ENCODE measurements at places on chromosomes 1 and 21.
A peak's percentile ranks its signal among the peaks of the same experiment; 100 is the strongest.

DNA sequence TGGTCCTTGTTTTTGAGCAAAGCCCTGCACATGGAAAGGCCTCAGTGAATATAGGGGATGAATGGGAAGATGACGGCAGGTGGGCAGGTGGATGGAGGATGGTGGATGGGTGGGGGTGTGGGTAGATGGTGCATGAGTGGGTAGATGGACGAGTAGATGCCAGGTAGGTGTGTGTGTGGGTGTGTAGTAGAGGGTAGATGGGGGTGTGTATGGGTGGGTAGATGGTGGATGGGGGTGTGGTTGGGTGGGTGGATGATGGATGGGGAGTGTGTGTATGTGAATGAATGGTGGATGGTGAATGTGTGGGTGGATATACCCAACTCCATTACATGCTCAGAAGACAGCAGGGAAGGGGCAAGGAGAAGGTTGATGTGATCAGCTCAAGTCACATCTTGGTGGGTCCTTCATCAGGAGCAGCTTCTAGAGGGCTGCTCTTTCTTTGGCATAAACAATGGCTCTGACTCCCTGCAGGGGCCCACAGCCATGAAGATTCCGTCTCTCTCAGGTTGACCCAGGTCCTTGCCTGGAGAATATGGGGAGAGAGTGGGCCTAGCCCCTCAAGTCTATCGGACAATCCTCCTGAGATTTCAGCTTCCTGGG lies 34.2 kb downstream of the GRHL3 start:
- DNase-seq, result no peak

GRCh38 chr1:231318568-231318967 lies 19.1 kb downstream of the EXOC8 start:
- no peak for DNase-seq

DNA sequence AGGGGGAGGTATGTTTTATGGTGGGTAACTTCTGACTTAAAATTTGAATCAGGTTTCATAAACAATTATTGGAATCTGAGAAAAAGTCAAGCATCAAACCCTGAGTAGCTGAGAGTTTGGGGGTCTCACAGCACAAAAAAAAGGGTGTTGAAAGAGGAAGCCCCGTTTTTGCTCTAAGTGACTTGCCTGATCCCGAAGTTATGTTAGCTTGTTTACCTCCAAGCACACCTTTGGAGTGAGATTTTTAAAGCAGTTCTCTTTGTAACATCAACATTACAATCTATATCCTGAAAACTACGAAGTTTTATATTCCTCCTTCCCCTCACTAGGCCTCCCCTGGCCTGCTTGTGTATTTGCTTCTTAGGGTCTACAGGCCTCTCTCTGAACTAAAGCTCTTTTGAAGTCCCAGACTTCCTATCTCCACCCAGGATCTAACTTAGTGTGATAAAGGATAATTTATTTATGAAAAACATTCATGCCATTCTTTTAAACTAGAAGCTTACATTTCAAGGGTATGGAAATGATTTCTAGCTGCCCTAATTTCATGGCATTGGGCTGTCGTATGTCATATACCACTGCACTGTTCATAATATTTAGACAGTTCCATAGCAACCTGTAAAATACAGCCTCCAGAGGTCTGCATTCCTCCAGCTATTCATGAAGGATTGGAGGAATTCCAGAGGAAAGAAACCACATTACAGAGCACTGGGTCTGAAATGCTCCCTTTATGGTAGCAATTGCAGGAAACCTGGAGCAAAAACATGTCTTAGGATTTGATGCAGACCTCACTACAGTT lies 36.1 kb upstream of the RGS1 start:
- DNase-seq, result peak; percentile 91

DNA sequence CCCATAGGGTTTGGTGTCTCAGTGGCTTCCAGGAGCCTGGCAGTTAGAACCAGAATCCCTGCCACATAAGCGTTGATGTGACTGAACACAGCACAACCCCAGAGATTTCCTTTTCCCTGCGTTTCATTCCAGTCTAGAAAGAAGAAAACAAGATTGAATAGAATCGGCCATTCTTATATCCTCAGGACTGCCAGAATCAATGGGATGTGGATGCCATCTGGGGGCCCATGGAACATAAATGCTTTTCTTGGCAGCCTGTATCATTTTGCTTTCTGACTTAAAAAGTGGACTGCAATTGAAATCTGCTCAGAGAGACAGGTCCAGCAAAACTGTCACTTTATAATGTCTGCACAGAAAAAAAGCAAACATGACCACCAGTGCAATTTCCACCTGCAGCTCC lies 80.3 kb downstream of the DISC1 start:
- DNase-seq, result no peak

DNA sequence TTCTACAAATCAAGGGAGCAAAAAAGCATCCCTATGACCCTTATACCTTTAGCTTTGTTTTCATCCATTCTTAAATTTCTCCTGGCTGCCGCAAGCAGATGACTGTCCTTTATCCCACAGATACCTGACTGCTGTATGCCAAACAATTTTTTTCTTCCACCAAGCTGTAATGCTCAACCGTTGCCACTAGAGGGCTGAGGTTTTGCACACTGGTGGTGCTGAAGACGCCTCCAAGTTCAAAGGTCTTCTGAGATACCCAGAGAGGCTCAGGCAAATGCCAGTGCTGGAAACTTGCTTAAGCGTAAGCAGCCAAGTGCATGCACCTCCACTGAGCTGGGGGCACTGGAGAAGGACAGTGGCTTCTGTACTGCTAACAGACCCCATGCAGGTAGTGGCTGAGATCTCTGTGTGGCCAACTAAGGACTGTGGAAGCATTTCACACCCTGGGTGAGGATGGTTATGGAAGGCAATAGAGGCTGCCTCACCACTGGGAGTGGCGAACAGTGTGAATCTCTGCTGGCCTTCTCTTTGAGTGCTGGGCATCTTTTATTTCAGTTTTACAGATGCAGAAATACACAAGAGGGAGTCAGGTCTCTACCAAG lies 28.5 kb downstream of the CNIH3 start:
- DNase-seq, result peak; percentile 46

DNA sequence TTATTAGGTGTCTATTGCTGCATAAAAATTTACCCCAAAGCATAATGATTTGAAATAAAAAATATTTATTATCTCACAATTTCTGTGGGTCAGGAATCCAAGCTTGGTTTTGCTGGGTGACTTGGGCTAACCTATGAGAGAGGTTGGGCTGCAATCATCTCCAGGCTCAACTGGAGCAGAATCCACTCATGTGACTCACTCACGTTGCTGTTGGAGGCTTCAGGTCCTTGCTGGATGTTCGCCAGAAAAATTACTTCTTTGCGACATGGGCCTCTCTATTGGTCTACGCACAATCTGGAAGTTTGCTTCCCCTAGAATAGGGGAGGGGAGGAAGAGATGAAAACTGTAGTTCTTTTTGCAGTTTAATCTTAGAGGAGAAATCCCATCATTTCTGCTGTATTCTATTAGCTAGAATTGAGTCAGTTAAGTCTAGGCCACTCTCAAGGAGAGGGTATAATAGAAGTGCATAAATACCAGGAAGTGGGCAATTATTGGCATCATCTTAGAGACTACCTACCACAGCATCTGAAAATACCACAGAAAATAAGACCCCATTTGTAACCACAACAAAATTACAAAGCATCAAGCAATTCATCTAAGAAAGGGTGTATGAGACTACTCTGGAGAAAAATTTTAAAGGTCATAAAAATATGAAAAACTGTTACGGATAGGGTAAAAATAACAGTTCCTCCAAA lies 5.7 kb upstream of the FASLG start:
- DNase-seq, result peak; percentile 61

- peak; percentile 13 for DNase-seq
Observed at GRCh38 chr1:97186381-97186780, 464.8 kb downstream of the PTBP2 start.

DNA sequence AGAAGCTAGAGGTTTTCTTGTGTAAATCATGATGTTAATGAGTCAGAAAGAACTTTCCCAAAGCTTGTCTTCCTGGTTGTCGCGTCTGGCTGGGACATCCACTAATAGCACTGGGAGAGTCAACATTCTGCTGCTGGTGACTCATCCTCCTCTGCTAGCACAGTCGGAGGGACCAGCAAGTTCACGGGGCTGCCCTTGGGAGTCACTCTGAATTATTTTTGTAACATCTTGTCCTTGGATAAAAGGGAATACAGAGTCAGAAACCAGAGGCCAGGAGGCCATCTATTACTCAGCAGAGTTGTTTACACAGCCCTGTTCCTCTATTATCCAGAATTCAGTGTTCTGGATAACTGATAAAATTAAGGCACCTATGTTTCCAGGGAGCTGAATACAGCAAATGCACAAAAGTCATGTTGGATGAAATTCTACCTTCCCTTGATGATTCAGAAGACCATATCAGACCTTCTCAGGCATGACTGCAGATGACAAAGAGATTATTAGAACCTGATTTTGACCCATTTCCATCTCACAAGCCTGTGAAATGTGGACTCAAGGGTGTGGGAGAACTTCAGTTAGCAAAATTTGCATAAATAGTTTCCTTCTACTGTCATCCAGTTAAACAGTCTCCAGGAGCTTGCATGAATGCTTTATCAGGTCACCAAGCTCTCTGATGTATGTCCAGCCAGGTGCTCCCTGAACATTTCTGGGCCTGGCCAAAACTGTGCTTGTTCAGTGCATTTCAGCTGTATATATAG lies 68.1 kb downstream of the JAK1 start:
- DNase-seq, result peak; percentile 96

GRCh38 chr1:21628798-21629393 lies 40.3 kb downstream of the RAP1GAP start:
- DNase-seq, result no peak

DNA sequence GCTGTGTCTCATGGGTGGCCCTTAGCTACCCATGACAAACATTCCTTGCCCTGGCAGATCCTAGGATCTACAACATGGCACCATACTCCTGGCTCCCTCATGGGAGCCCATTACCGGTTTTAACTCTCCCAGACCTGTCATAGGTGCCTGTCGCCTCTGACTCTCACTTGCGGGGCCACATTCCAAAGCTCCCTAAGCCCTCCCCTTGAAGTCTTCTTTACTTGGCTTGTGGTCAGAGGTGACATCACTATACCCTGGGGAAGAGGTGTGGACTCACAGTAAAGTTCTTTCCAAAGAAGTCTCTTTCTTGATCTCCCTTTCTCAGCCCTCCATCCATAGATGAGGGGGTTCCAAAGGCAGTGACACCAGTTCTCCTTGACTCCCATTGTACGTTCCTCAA lies 5.4 kb upstream of the SLAMF9 start:
- DNase-seq, result peak; percentile 27

DNA sequence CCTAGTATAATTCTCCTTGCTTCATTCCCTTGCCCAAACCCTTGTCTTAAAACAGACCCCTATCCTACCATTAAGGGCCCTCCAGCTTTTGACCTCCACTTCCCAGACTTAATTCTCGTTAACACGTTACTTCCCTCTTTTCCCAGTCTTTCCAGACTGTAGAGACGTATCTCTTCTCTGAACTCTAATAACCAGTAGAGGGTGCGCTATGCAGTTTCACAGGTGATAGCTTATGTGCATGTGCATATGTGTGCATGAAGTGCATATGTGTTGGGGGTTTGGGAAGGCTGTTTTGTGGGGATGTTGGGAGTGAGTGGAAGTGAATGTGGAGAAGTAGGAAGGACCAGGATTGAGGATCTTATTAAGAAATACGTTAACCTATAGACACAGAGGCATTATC lies 78.1 kb upstream of the CCDC190 start:
- no peak for DNase-seq

GRCh38 chr1:1124786-1125642 lies 9.1 kb upstream of the C1orf159 start:
- no peak for DNase-seq

GRCh38 chr1:160211046-160211790 lies 6.0 kb downstream of the PEA15 start:
- DNase-seq, result no peak

GRCh38 chr1:218588540-218589172 lies 243.5 kb downstream of the TGFB2 start:
- no peak for DNase-seq

- peak; percentile 29 for DNase-seq
Observed at GRCh38 chr1:16249596-16250241, 12.7 kb upstream of the CPLANE2 start.

DNA sequence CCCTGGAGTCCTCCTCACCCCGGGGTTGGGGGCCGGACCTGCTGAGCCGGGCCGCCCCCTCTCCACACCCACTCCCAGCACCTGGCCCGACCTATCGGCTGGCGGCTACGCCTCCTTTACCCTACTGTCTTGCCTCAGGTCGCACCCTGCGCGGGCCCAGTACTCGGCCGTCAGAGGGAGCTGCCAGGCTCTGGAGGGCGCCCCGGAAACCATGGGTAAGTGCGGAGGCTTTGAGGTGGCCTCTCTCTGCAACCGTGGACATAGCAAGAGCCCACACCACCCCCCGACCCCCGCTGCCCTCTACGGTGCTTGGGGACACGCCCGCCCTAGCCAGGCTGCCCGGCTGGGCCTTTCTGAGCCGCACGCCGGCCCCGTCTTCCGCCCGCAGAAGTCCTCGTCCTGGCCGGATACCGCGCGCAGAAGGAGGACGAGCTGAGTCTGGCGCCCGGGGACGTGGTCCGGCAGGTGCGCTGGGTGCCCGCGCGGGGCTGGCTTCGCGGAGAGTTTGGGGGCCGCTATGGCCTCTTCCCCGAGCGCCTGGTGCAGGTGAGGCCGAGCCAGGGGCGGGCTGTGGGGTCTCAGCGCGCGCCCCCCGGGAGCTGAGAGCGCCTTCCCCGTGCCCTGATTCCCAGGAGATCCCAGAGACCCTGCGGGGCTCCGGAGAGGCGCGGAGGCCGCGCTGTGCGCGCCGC lies at the start of gene SH3D21:
Gene SH3D21, plus strand, starts transcription at position 159 of the 692 bp plus-strand sequence. Its CDS starts 53 bp downstream, at position 212.
- DNase-seq, result peak; percentile 39

DNA sequence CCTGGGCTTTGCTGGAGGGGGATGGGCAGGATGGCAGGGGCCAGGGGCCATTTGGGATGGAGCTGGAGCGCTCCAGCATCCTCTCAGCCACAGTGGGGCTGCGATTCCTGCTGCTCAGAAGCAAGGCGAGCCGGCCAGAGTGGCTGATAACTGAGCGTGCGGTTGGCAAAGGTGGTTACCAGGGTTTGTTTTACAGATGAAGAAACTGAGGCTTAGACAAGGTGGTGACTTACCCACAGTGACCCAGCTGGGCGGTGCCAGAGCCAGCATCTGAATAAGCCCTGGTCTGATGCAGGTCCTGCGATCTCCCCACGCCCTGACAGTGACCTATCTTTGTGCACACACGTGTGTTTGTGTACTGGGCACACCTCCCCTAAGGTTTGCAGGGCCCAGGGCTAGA lies 5.9 kb upstream of the PRXL2B start:
- DNase-seq, result no peak

DNA sequence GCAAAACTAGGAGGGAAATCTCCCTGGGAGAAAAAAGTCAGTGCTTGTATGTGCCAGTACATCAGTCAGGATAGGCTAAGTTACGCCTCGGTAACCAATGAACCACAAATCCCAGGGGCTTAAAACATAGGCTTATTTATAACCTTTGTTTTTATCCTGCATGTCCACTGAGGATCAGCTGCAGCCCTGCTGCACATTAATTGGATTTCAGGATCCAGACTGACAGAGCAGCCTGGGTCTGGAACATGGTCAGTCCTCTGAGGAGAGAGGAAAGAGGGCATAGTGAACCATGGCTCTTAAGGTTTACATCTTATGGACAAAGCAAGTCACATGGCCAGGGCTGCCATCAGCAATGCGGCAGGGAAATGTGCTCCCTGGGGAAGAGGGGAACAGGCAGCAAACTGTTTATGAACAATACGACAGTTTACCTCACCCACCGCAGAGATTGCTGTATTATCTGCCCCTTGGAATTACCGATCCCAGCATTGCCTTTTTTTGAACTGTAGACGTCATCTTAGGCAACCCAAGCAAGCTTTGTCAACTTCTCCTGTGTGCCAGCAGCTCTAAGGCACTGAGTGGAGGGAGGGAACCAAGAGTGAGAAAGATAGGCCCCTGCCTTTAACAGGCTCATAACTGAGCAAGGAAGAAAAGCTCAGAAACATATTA lies 9.1 kb upstream of the SPRR4 start:
- DNase-seq, result no peak

All from EL (cell line).